ENCODE measurements at places on chromosomes 12 and 14. TPM values are rescaled to one million over a fixed set of nuclear protein-coding genes. Genes with fewer than 3 reads are reported as not detected.

GRCh38 chr12:87441511-87441910 lies 587.7 kb downstream of the C12orf50 start:
- H3K4me3 ChIP-seq = no peak overlapping the region
- H3K4me1 ChIP-seq = no peaks in the 10 kb centered on the region
- no peak overlapping the region for H3K27ac ChIP-seq
- H3K27me3 ChIP-seq = no peaks in the 10 kb centered on the region
- no peaks in the 10 kb centered on the region for H3K36me3 ChIP-seq

Gene TMED10
- total RNA-seq = 217 TPM

DNA sequence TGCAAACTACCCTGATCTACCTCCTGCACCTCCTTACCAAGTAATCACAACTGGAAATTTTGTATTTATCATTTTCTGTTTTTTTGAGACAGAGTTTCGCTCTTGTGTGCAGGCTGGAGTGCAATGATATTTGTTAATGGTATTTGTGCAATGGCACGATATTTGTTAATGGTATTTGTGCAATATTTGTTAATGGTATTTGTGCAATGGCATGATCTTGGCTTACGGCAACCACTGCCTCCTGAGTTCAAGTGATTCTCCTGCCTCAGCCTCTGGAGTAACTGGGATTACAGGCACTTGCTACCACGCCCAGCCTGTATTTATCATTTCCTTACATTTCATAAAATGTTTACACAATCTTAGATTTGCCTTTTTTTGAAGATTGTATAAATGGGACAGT lies 5.7 kb upstream of the NECAP1 start:
- H3K4me3 ChIP-seq = no peak overlapping the region
- peaks cover 26% of the 10 kb centered on the region for H3K4me1 ChIP-seq
- no peak for DNase-seq
- no peaks in the 10 kb centered on the region for H3K27me3 ChIP-seq
- H3K36me3 ChIP-seq = no peaks in the 10 kb centered on the region

- H3K36me3 ChIP-seq = no peaks in the 10 kb centered on the region
- no peak overlapping the region for H3K4me3 ChIP-seq
- DNase-seq = no peak
- no peaks in the 10 kb centered on the region for H3K4me1 ChIP-seq
These were observed 67.3 kb downstream of the KCNK10 start for GRCh38 chr14:88255798-88256197.

- no peak overlapping the region for H3K27ac ChIP-seq
- H3K27me3 ChIP-seq = no peaks in the 10 kb centered on the region
- H3K36me3 ChIP-seq = no peaks in the 10 kb centered on the region
- H3K4me3 ChIP-seq = no peak overlapping the region
- H3K4me1 ChIP-seq = no peaks in the 10 kb centered on the region
- DNase-seq = no peak
These were observed 111.0 kb downstream of the SLC8A3 start for GRCh38 chr14:70077720-70078119.

DNA sequence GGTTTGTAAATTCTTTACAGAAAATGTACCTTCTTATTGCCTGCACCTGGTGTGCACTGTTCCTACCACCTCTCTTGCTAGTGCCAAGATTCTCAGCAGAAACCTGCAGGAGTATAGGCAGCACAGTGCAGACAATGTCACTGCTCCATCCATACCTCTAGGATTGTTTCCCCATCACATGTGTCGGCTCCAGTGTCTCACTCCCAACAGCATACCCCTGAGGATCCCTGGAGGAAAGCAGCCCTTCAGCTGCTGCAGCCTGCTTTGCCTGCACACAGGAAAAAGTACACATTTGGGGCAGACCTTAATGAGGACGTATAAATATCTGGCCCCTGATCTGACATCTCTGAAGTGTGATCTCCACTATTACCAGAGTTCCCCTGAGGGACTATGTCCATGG lies 235.5 kb downstream of the MDGA2 start:
- H3K4me3 ChIP-seq = no peak overlapping the region
- no peak for DNase-seq
- H3K27me3 ChIP-seq = no peaks in the 10 kb centered on the region
- H3K36me3 ChIP-seq = no peaks in the 10 kb centered on the region
- H3K4me1 ChIP-seq = no peaks in the 10 kb centered on the region

DNA sequence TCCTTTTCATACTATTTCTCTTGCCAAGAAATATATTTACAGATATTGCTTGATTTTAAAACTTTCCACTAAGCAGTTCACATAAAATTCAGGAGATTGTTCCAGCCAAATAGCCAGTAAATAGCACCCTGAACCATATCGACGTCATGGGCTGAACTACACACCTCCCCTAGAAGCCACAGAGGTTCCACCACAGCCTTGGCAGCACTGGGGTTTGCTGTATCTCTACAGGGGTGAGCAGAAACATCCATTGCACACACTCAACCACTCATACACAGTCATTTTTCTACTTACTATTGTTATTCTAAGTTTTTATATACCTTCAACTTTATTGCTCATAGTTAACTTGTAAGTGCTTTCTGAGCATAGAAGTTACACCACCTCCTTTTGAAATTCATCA lies 8.1 kb upstream of the EIF2S3B start:
- no peaks in the 10 kb centered on the region for H3K36me3 ChIP-seq
- no peak overlapping the region for H3K27ac ChIP-seq
- H3K4me3 ChIP-seq = no peak overlapping the region
- H3K27me3 ChIP-seq = no peaks in the 10 kb centered on the region
- DNase-seq = no peak

DNA sequence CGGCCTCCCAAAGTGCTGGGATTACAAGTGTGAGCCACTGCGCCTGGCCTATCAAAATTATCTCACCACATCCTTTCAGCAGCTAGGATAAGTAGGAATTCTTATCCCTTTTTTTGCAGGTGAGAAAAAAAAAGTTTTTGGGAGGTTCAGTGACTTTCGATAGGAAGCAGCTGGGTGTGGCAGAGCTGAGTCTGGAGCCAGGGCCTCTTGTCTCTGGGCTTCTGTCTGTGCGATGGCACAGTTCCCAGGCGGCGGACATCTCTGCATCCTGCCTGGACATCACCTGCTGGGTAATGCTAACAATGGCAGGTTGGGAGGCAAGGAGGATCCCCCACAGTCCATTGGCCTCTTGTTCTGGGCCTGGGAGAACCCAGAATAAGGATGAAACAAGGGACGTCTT lies 12.5 kb downstream of the NRXN3 start:
- H3K27me3 ChIP-seq = no peaks in the 10 kb centered on the region
- no peaks in the 10 kb centered on the region for H3K36me3 ChIP-seq
- H3K27ac ChIP-seq = no peak overlapping the region
- H3K4me3 ChIP-seq = no peak overlapping the region
- no peaks in the 10 kb centered on the region for H3K4me1 ChIP-seq

Gene GSC
- total RNA-seq = 0.35 TPM

- H3K27me3 ChIP-seq = no peaks in the 10 kb centered on the region
- H3K4me1 ChIP-seq = no peaks in the 10 kb centered on the region
- H3K36me3 ChIP-seq = no peaks in the 10 kb centered on the region
- no peak overlapping the region for H3K27ac ChIP-seq
- H3K4me3 ChIP-seq = no peak overlapping the region
- DNase-seq = peak; percentile 44
These were observed 1004.2 kb downstream of the TMEM121 start for GRCh38 chr14:106530423-106531107.

- H3K4me1 ChIP-seq = peaks cover 15% of the 10 kb centered on the region
- H3K4me3 ChIP-seq = no peak overlapping the region
- DNase-seq = no peak
- H3K36me3 ChIP-seq = no peaks in the 10 kb centered on the region
- no peak overlapping the region for H3K27ac ChIP-seq
- H3K27me3 ChIP-seq = peaks cover 40% of the 10 kb centered on the region
These were observed 1.6 kb downstream of the MSI1 start for GRCh38 chr12:120367233-120367923.

Gene SLC5A8
- total RNA-seq = not detected

- no peaks in the 10 kb centered on the region for H3K36me3 ChIP-seq
- no peak for DNase-seq
- H3K4me3 ChIP-seq = no peak overlapping the region
- H3K27ac ChIP-seq = no peak overlapping the region
These were observed 86.5 kb downstream of the PDZRN4 start for GRCh38 chr12:41274643-41275042.

DNA sequence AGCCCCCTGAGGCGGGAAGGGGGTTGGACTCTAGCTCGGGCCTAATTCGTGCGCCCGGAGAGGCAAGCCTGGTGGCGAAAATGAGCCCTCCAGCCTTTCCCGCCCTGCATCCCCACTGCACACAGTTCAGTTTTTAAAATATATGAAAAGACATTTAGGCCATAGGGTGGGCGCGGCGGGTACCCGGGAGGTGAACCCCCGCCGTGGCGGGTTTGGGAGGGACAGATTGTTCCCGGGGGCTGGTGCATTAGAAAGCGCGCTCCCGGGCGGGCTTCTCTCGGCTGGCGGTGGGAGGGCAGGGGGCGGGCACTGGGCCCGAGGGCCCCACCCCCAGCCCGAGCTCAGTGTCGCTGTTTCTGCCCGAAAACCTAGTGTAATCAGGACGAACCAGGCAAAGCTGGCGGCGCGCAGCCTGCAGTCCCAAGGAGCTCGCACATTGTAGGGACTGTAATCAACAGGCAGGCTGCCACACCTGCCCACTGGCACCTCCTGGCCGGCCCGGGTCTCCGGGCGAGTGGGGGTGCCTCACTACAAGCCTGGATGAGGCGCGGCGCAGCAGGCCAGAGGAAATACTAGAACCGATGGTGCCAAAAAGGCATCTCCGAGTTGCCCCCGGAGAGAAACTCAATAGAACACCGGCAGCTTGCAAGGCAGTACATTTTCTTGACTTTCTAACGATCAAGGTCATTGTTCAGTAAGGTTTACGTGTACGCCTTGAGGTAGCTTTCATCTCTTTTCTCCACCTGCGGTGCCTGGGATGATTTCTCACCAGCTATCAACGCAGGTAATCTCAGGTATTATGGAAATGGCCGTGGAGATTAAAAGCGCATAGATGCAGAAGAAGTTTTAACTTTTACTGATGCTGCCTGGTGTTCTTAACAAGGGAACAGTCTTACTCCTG lies 764 bp upstream of the SPTB start:
- H3K4me1 ChIP-seq = peaks cover 11% of the 10 kb centered on the region
- no peaks in the 10 kb centered on the region for H3K36me3 ChIP-seq
- peak; percentile 52 for DNase-seq

Gene ADAM21
- total RNA-seq = not detected

DNA sequence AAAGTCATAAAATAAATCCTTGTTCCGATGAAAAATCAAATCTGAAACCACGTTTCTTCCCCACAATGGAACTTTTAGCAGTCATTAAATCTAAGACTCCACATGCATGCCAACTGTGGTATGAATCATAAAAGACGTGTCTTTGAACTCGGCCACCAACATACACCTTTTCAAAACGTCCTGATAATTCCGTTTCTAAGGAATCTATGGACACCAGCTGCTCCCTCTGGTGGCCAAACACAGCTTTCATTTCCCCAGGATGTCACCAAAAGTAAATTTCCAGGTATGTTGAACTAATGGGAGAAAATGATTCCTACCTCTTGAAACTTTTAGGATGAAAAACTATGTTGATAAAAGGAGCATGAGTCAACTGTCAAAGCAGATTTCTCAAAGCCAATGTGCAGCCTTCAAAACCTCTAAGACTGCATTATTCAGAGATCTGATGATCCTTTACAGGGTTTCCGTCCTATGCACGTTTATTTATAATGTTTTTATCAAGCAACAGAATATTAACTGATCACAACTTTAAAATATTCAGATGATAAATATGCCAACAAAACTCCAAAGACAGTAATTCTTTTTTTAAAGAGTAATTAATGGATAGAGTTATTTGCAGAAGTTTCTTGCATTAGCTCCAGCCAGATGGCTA lies 96.2 kb downstream of the CIT start:
- no peaks in the 10 kb centered on the region for H3K4me1 ChIP-seq
- no peak for DNase-seq
- H3K27ac ChIP-seq = no peak overlapping the region
- no peak overlapping the region for H3K4me3 ChIP-seq
- no peaks in the 10 kb centered on the region for H3K36me3 ChIP-seq

GRCh38 chr14:85175556-85175955 lies 354.4 kb upstream of the FLRT2 start:
- H3K4me3 ChIP-seq = no peak overlapping the region
- no peaks in the 10 kb centered on the region for H3K4me1 ChIP-seq
- no peak overlapping the region for H3K27ac ChIP-seq
- DNase-seq = no peak

Gene TAS2R43
- total RNA-seq = 0.35 TPM

GRCh38 chr12:52007982-52008510 lies 1.3 kb downstream of the TAMALIN start:
- peaks cover 28% of the 10 kb centered on the region for H3K4me1 ChIP-seq
- DNase-seq = no peak
- peak overlapping the region; percentile 29 for H3K4me3 ChIP-seq

GRCh38 chr14:24984846-24985589 lies 64.9 kb downstream of the STXBP6 start:
- H3K27ac ChIP-seq = no peak overlapping the region
- DNase-seq = no peak
- no peak overlapping the region for H3K4me3 ChIP-seq
- H3K27me3 ChIP-seq = no peaks in the 10 kb centered on the region

DNA sequence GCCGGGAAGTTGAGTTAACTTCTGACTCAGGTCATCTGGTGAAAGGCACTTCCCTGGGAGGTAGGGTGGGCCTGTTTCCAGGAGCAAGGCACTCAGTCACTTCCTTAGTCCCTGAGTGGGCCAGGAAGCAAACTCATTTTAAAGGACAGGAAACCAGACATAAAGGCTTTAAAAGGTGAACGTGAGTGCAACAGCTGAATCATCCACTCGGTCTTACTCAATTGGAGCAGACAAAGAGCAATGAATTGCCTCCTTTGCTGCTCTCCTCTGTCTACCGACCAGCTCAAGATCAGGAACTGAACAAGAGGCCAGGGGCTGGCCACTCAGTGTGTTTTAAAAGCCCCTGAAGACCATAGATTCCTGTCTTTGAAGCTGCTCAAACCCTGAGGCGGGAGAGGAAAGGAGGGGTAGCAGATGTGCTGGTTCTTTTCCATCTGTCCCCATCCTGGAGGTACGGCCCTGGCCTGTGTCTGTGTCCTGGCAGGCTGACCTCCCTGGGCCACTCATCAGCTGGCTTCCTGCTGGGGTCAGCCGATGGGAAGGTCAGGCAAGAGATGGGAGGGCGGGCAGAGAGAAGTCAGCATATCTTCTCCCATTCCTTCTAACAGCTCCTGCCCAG lies 148.9 kb downstream of the PPM1H start:
- H3K4me1 ChIP-seq = no peaks in the 10 kb centered on the region
- no peaks in the 10 kb centered on the region for H3K36me3 ChIP-seq
- H3K27ac ChIP-seq = no peak overlapping the region
- no peaks in the 10 kb centered on the region for H3K27me3 ChIP-seq
- no peak overlapping the region for H3K4me3 ChIP-seq
- no peak for DNase-seq

DNA sequence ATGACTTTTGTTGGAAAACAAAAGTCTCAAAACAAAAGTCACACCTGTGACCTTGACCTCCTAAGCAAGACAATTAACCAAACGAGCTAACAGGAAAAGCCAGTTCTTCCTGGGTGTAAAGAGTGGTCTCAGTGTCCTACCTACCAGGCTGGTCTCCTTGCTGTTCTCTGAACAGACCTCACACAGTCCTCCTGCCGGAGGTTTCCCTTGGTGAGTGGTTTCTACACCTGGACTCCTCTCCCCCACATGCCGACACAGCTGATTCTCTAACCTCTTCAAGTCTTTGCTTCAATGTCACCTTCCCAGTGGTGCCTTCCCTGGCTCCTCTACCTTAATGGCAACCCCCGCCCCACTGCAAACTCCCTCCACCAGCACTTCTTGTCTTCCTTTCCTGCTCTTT lies 238.6 kb downstream of the ZFP36L1 start:
- no peak overlapping the region for H3K4me3 ChIP-seq
- no peaks in the 10 kb centered on the region for H3K4me1 ChIP-seq

GRCh38 chr12:7162691-7163114 lies 26.8 kb upstream of the PEX5 start:
- H3K36me3 ChIP-seq = no peaks in the 10 kb centered on the region
- no peaks in the 10 kb centered on the region for H3K27me3 ChIP-seq

Measured in CD4-positive, alpha-beta memory T cell (primary cell).